ENCODE measurements at places on chromosomes 3 and 15. TPM values are rescaled to one million over a fixed set of nuclear protein-coding genes. Genes with fewer than 3 reads are reported as not detected.

Gene LINGO1
- not detected for total RNA-seq

Gene TM4SF4
- total RNA-seq: 0.97 TPM

Gene ZPLD1
- 0.22 TPM for total RNA-seq

DNA sequence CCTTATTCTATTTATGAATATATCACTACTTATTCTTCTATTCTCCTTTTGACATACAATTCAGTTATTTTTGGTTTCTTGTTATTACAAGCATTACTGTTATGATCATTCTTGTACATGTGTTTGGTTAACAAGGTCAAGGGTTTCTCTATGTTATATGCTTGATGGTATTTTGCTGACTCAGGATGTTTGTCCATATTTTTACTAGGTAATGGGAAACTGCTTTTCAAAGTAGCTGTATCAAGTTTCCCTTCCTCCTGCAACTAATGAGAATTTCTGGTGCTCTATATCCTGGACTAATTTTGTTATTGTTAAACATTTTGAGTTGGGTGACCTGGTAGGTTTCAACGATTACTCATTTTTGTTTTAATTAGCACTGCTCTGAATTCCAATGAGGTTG, 841.0 kb downstream of the OTOL1 start:
- no peak overlapping the region for H3K4me3 ChIP-seq
- H3K36me3 ChIP-seq: no peaks in the 10 kb centered on the region
- no peaks in the 10 kb centered on the region for H3K27me3 ChIP-seq

DNA sequence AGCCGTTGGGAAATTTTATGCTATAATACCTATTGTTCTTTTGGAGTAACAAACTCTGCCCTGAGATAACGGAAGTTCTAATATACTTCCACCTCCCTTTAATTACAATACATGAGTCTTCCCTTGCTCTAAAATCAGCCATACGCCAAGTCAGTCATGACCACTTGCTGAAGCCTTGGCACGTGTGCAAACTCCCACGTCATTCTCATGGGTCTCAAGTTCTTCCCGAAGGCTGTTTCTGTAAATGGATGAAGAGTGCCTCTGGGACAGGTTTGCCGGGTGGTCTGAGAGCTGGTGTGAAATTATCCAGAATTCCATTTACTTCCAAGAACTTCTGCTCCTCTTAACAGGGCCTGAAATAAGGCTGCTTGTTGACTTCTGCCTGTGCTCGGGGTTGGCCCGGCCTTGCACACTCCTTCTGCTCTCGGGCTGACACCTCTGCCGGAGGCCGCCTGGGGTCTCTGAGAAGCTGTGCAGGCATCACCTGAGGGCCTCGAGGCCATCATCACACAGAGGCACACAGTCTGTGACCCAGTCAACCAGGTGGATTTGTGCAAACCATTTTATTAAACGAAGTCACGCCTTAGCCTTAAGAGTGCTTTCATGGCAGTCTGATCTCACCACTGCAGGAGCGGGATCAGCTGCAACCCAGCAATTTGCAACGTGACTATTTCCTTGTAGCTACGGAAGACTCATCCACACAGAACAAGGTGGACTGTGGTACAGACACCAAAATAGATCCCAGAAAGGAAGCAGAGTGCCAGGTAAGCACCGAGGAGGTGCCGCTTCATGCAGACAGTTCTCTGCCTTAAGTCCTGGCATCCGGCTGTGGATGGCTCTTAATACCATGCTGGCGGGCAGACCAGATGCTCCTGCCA, 120.1 kb downstream of the ADAMTS17 start:
- H3K4me1 ChIP-seq: no peaks in the 10 kb centered on the region
- H3K36me3 ChIP-seq: no peaks in the 10 kb centered on the region
- no peak for DNase-seq
- H3K4me3 ChIP-seq: no peak overlapping the region
- no peaks in the 10 kb centered on the region for H3K27me3 ChIP-seq
- H3K27ac ChIP-seq: no peak overlapping the region

DNA sequence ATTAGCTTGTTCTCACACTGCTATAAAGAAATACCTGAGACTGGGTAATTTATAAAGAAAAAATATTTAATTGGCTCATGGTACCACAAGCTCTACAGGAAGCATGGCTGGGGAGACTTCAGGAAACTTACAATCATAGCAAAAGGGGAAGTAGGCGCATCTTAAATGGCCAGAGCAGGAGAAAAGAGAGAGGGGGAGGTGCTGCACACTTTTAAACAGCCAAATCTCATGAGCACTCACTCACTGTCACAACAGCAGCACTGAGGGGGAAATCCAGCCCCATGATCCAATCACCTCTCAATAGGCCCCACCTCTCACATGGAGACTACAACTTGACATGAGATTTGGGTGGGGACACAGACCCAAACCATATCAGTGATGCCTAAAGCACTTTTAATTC, 82.5 kb downstream of the DCLK3 start:
- H3K4me1 ChIP-seq: peaks cover 33% of the 10 kb centered on the region
- H3K36me3 ChIP-seq: no peaks in the 10 kb centered on the region
- DNase-seq: no peak
- no peaks in the 10 kb centered on the region for H3K27me3 ChIP-seq
- no peak overlapping the region for H3K4me3 ChIP-seq

DNA sequence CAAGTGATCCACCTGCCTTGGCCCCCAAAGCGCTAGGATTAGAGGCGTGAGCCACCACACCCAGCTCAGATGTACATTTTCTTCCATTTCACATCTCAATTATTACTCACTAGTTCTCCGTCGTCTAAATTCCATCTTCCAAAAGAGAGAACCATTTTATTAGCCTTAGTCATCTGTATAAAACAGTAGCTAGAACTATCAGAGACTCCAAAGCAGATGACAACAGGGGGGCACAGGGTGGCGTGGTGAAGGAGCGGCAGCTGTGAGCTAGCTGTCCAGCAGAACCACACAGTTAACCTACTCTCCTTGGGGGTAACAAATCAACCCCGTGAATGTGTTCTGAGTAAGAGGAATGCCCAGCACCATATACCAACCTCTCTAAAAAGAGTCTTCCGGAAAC, 7.1 kb downstream of the SLC25A20 start:
- no peak for DNase-seq
- no peak overlapping the region for H3K27ac ChIP-seq
- H3K36me3 ChIP-seq: no peaks in the 10 kb centered on the region
- H3K27me3 ChIP-seq: no peaks in the 10 kb centered on the region
- no peaks in the 10 kb centered on the region for H3K4me1 ChIP-seq

- H3K27ac ChIP-seq: peak overlapping the region; percentile 74
- DNase-seq: peak; percentile 90
- H3K4me3 ChIP-seq: peak overlapping the region; percentile 75
- no peaks in the 10 kb centered on the region for H3K27me3 ChIP-seq
- no peaks in the 10 kb centered on the region for H3K36me3 ChIP-seq
- 0 out of 2 replicates have a peak, but pooled peaks cover 10% of the 10 kb centered on the region for H3K4me1 ChIP-seq
Observed at GRCh38 chr15:92069308-92070250, 216.1 kb downstream of the SLCO3A1 start.

- DNase-seq: no peak
- H3K27me3 ChIP-seq: no peaks in the 10 kb centered on the region
- H3K36me3 ChIP-seq: peaks cover 10% of the 10 kb centered on the region
- H3K27ac ChIP-seq: no peak overlapping the region
Observed at GRCh38 chr15:77042955-77043920, 27.7 kb downstream of the TSPAN3 start.

- H3K27ac ChIP-seq: peak overlapping the region; percentile 93
- peaks cover 33% of the 10 kb centered on the region for H3K4me1 ChIP-seq
Observed at GRCh38 chr3:101010296-101010695, 17.1 kb upstream of the ABI3BP start.

DNA sequence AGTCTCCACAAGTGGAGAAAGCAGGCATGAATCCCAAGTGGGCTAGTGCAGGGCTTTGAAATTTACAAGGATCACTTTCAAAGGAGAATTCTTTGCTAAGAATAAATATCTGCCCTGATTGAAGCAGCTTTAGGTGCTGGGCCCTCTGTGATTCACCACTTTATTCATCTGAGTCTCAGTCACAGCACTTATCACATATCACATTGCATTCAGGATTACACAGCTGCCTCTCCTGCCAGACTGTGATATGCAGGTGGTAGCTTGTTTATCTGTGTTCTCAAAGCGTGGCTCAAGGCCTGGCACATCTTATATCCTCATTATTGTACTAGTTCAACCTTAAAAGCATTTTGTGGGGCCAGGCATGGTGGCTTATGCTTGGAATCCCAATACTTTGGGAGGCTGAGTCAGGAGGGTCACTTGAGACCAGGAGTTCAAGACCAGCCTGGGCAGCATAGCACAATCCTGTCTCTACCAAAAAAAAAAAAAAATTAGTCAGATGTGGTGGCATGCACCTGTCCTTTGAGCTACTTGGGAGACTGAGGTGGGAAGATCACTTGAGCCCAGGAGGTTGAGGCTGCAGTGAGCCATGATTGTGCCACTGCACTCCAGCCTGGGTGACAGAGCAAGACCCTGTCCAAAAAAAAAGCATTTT, 156.9 kb upstream of the EIF1B start:
- 0 out of 2 replicates have a peak, but pooled peaks cover 4% of the 10 kb centered on the region for H3K27me3 ChIP-seq
- H3K36me3 ChIP-seq: no peaks in the 10 kb centered on the region
- H3K4me1 ChIP-seq: no peaks in the 10 kb centered on the region
- DNase-seq: no peak
- H3K27ac ChIP-seq: no peak overlapping the region

GRCh38 chr3:67983166-67983565, 328.8 kb upstream of the SUCLG2 start:
- no peaks in the 10 kb centered on the region for H3K4me1 ChIP-seq
- H3K27ac ChIP-seq: no peak overlapping the region
- H3K27me3 ChIP-seq: no peaks in the 10 kb centered on the region
- no peak overlapping the region for H3K4me3 ChIP-seq
- DNase-seq: no peak

DNA sequence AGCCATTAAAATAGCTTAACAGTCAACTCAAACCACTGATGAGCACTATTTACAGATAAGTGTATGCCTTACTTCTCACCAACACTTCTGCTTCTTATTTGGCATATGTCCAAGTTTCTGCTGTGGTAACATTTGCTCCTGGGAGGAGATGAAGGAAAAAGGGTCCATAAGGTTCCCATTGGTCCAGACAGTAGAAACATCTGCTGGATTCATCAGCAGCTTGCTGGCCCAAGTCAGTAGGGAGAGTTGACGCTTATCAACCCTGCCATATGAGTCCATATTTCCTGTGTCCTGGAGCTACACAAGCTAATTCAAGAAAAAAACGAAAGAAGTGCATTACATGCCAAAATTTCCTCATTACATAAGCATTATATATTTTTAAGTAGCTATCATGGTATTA, 824.5 kb downstream of the CADM2 start:
- no peak overlapping the region for H3K4me3 ChIP-seq
- H3K4me1 ChIP-seq: no peaks in the 10 kb centered on the region
- DNase-seq: no peak
- no peaks in the 10 kb centered on the region for H3K36me3 ChIP-seq
- no peak overlapping the region for H3K27ac ChIP-seq
- H3K27me3 ChIP-seq: no peaks in the 10 kb centered on the region

- peaks cover 32% of the 10 kb centered on the region for H3K36me3 ChIP-seq
- DNase-seq: peak; percentile 27
- no peak overlapping the region for H3K27ac ChIP-seq
- H3K27me3 ChIP-seq: no peaks in the 10 kb centered on the region
Observed at GRCh38 chr15:77180757-77181156, 109.8 kb upstream of the TSPAN3 start.

DNA sequence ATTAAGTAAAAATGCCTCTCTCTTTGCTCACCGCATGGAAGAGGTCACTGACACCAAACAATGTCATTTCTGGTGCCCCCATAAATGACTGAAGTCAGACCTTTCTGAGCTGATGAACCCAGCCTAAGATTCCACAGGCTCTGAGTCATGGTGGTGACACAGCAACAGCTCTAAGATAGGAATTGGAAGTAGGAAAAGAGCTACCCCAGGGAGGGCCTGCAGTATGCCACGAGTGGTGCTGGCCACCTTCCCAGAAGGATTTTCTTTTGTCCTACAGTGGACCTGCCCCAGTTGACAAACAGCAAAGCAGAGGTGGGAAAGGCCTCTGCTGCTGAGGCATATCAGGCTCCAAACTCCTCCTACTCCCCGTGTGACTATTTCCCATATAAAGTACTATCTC, 208.1 kb downstream of the MINAR1 start:
- DNase-seq: peak; percentile 92
- peak overlapping the region; percentile 50 for H3K27ac ChIP-seq

DNA sequence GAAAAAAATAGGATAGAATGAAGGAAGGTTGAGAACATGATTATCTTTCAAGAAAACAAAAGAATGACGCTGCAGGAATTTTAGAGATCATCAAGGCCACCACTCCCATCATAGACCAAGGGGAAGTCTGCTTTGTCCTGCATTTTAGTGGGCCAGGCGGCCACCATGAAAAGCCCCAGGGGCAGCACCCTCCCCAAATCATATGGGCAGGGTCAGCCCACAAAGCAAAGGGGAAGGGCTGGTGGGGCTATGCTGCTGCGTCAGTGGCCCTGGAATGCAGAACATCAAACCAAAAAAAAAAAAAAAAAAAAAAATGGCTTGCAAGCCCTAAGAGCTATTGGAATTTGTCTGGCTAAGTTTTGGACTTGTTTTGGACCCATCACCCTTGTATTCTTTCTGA, 620.8 kb downstream of the ROBO2 start:
- H3K36me3 ChIP-seq: no peaks in the 10 kb centered on the region
- no peak overlapping the region for H3K4me3 ChIP-seq
- no peaks in the 10 kb centered on the region for H3K4me1 ChIP-seq
- DNase-seq: no peak
- no peak overlapping the region for H3K27ac ChIP-seq
- no peaks in the 10 kb centered on the region for H3K27me3 ChIP-seq

GRCh38 chr3:58609990-58610389, 32.8 kb upstream of the FAM107A start:
- peaks cover 16% of the 10 kb centered on the region for H3K27me3 ChIP-seq
- H3K4me1 ChIP-seq: no peaks in the 10 kb centered on the region
- no peaks in the 10 kb centered on the region for H3K36me3 ChIP-seq
- peak; percentile 37 for DNase-seq
- no peak overlapping the region for H3K27ac ChIP-seq

GRCh38 chr3:52554026-52554755, 17.8 kb downstream of the UQCC5 start:
- H3K36me3 ChIP-seq: peaks cover 41% of the 10 kb centered on the region
- DNase-seq: no peak
- no peaks in the 10 kb centered on the region for H3K27me3 ChIP-seq
- no peak overlapping the region for H3K27ac ChIP-seq
- peaks cover 20% of the 10 kb centered on the region for H3K4me1 ChIP-seq
- H3K4me3 ChIP-seq: no peak overlapping the region

DNA sequence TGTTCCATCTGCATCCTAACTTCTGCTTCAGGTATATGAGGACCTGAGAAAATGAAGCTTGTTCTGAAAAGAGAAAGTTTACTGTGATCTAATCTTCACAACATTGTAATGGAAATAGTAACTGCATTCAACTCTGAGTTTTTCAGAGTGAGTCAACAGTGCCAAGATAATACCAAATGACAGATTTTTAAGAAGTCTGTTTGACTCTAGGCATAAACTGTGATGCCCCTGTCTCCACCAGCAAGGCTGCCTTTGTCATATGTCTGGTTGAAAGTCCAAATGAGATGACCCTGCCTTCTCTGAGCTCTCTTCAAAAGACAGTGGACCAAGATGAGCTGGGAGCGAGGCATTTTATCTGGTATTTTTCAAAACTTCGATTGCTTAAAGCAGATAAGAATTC, 44.8 kb upstream of the B3GNT5 start:
- no peak overlapping the region for H3K27ac ChIP-seq
- H3K4me1 ChIP-seq: no peaks in the 10 kb centered on the region
- H3K4me3 ChIP-seq: no peak overlapping the region
- peaks cover 10% of the 10 kb centered on the region for H3K27me3 ChIP-seq
- DNase-seq: no peak
- no peaks in the 10 kb centered on the region for H3K36me3 ChIP-seq

Measured in GM23248 (cell line).